ENCODE measurements at places on chromosomes 2 and 18.

GRCh38 chr18:2236232-2236631 lies 335.1 kb downstream of the METTL4 start:
- DNase-seq = peak; percentile 25

DNA sequence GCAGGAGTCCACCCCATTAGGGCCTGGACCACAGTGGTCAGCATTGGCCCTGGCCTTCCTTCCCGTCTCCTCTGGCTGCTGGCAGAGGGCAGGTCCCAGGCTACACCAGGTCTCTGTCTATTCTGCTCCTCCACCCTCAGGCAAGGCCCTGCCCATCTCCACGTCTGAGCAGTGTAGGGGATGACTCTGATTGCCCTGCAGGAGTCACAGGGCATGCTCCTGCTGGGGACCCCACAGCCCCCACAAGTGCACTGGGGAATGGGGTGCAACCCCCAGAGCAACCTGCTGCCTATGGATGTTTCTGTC lies 40.0 kb downstream of the STK25 start:
- no peak for DNase-seq

DNA sequence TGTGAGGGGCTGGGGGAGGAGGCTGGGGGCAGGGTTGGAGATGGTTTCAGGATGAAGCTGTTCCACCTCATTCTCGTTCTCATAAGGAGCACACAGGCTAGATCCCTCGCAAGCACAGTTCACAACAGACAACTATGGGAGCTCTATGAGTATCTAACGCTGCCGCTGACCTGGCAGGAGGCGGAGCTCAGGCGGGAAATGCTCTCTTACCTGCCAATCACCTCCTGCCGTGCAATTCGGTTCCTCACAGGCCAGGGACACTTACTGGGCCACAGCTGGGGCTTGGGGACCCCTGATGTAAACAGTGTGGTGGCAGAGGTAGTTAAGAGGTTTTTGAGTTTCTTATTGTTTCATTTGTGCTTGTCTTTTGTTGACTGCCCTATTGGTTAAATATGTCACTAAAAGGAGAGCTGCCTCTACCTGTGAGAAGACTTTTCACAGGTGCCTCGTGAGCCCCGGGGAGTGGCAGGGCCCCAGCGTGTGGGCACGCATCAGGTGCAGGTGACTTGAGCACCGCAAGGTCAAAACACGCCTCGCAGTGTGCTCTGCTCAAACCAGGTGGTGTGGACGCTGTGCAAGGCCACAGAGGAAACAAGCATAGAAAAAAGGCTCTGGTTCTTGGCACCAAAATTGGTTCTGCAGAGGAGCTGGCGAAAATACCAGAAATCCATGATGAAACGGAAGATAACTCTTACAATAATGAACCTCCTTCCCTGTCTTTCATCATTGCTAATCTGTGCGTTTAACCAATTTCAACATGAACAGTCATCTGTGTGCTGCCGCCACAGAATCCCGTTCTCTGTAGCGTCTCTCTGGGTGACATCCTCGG lies 10.2 kb downstream of the MLPH start:
- DNase-seq = peak; percentile 62

- DNase-seq = peak; percentile 62
Measured at GRCh38 chr2:45889053-45889452, 237.6 kb downstream of the PRKCE start.

GRCh38 chr2:60597346-60597745 lies 43.9 kb upstream of the BCL11A start:
- DNase-seq = no peak

DNA sequence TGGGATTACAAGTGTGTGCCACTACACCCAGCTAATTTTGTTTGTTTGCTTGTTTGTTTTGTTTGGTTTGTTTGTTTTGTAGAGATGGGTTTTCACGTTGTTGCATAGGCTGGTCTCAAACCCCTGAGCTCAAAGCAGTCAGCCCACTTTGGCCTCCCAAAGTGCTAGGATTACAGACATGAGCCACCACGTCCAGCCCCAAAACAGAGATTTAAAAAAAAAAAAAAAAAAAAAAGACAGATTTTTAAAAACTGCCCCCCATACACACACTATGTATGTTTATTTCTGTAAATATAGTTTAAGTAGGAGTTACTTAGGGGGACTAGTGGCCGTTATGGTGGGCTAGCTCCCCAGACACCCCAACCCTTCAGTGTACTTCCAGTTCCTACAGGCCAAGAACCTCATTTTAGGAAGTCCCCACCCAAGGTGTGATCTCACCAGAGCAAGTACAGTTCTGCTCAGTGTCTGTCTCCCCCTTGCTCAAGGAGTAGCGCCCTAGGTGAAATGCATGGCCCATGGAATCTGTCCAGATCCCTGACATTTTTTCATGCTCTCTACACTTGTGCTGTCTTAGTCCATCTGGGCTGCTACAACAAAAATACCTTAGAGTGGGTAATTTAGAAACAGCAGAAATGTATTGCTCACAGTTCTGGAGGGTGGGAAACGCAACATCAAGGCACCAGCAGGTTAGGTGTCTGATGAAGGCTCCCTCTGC lies 1.6 kb upstream of the TMBIM1 start:
- no peak for DNase-seq

- no peak for DNase-seq
Measured at GRCh38 chr2:37080266-37080665, 3.9 kb downstream of the HEATR5B start.

- no peak for DNase-seq
Measured at GRCh38 chr2:180733330-180733729, 247.1 kb upstream of the UBE2E3 start.

- peak; percentile 2 for DNase-seq
Measured at GRCh38 chr18:49368876-49369440, 91.5 kb downstream of the DYM start.

- DNase-seq = no peak
Measured at GRCh38 chr2:200089756-200090109, 134.4 kb downstream of the MAIP1 start.

- DNase-seq = peak; percentile 62
Measured at GRCh38 chr2:96547731-96548171, 11.2 kb downstream of the ARID5A start.

DNA sequence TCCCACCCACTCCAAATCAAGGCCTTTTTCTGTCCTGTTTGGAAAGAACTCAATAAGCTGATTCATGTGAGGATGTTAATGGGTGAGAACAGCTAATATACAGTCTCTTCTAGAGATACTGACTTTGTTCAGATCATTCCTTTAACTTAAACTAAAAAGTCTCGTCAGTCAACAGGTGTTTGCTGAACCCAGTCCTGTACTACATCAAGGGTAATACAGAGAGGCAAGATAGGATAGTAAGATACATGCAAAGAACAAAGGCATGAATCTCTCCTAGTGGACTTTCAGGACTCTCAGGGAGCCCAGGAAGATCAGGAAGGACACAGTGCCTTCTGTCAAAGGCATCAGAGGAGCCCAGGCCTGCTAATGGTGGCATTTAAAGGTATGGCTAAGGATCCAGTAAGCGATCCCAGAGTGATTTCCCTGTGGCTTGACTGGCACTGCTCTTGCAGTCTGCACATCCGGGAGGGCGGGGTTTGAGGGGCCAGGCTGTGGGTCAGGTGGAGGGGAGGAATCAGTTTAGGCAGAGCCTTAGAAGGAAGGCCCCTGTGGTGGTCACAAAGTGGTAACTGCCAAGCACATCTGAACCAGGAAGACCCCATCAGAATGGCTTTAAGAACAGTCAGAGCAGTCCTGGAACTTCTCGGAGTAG lies 54.0 kb downstream of the EPAS1 start:
- no peak for DNase-seq

GRCh38 chr2:57569396-57569795 lies 477.2 kb upstream of the VRK2 start:
- no peak for DNase-seq

DNA sequence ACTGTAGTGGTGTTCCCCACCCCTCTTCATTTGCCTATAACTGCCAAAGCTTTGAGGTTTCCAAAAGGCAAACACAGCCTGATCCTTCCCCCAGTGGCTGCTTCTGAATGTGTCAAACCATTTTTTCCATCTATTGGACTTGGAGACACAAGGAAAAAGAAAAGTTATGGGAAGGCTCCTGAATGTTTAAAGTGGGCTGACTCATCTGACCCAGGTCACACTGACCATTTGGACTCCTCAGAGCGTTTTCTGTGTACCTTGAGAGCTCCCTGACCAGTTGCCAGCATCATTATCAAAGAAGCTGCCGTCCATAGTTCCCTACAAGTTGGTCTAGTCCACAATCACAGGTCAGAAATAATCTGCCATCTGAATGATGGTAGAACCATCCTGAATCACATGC lies 123.4 kb upstream of the COL3A1 start:
- DNase-seq = no peak

DNA sequence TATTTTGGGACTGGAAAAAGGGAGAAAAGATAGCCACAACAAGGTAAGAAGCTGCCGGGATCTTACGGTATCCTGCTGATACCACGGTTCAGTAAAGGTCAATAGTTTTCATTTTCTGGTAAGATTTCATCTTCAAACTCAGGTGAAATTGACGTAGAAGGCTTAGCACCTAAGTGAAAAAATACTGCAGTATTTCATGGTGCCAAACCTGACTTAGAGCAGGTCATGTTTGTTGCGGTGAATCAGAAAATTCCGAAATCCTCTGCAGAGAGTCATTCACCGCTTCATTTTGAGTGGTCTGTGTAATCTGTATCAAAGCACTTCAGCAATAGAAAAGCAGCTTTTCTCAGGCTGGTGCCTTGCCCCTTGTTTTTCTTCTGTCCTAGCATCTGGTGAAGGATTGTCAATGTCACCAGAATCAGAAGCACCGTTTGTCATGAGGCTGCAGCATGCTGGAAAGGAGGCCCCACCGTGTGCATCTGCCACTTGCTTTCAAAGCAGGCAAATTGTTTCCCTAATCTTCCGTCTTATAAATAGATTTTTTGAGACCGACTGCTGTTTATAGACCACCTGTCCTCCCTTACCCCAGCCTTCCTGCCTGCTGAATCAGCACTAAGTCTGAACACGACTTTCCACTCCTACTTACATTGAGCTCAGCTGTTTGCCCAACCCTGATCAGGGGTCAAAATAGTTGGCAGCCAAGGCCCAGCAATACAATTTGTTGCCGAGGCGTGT lies 156.3 kb downstream of the EML6 start:
- no peak for DNase-seq

DNA sequence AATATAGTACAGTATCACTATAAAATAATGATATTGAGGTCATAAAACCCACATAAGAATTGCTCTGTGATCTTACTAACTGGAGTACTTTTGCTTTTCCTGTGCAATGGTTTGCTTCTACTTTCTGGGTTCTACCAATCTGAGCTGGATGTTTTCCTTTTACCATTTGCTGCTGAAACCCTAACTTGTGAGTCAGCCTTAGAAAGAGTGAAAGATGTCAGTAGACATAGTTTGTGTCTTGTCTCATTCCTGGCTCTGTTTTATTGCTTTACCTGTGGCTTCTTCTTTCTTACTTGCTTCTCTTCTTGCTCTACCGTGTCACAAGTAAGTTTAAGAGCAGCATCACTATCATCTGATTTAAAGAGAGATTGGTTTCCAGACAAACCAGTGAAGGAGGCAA lies 61.0 kb downstream of the MBD2 start:
- DNase-seq = peak; percentile 59

DNA sequence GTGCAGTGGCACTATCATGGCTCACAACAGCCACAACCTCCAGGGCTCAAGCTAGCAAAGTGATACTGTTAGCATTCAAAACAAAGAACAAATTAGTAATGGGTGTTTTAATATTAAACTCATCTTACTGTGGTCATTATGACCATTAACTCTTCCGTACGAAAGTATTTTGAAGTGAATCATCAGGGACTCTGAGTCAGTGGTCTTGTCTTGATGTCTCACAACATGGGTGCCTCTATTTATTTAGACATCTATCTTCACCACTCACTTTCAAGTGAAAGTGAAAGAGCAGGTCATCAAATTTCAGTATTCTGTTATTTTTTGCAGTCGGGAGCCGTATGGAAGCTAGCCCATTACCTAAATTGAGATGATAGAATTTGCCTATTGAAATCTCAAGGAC lies 1118.2 kb downstream of the DPP10 start:
- DNase-seq = no peak

- peak; percentile 66 for DNase-seq
Measured at GRCh38 chr2:45190481-45190942, 181.3 kb upstream of the SIX2 start.

DNA sequence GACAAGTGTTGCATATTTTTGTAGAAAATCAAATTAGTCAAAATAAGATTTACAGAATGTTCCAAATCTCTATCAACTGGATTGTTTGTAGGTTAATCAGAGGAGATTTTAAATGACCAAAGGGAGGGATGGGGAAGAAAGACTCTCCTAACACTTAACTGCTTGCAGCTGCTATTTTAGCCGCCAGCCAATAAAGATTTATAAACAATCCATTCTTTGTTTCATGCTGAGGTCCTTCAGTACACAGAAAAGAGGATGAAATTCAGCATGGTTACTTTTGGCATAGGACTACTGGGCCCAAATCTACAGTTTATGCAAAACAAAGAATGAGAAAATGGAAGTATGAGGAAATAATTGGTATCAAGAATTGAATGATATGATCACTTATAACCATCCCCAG lies 86.4 kb upstream of the FN1 start:
- no peak for DNase-seq

GRCh38 chr2:219344751-219345430 lies 12.3 kb upstream of the RESP18 start:
- DNase-seq = peak; percentile 26

GRCh38 chr2:132415915-132416722 lies 486 bp upstream of the GPR39 start:
- peak; percentile 98 for DNase-seq

DNA sequence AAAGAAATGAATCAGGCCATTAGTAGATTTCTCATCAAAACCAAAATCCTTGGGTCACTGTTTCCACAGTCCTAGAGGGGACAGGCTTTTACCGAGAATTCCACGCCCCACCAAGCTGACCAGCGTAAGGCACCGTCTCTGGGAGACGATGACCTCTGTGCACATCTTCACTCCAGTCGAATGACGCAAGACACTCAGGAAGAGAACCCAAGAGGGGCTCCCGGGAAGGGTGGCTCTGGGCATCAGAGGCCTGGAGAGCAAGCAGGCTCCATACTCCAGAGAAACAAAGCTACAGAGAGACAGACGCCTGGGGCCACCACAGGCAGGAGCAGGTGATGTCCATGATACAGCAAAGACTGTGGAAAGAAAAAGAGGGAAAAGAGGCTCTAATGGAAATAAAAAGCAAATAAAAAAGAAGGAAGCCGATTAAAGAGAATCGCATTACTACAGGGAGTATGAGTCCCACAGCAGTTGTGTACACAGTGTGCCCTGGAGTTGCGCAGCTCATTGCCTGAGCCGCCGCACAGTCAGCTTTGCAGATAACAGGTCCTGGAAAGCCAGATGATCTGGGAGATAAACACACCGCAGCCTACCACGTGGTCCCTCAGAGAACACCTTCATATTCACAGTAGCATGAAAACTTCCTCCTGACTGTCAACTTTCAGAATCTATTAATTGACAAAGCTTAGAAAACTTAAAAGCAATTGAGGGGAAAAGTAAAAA lies 572.7 kb upstream of the SALL3 start:
- DNase-seq = no peak

GRCh38 chr2:176283291-176284068 lies 14.2 kb downstream of the MTX2 start:
- DNase-seq = peak; percentile 52
